ENCODE measurements at places on chromosomes 6 and 20.

GRCh38 chr6:7270320-7271204, 42.4 kb downstream of the SSR1 start:
- no peak for DNase-seq

GRCh38 chr6:39476151-39476550, 153.6 kb upstream of the KCNK16 start:
- no peak for DNase-seq

- no peak for DNase-seq
These were observed 237.2 kb upstream of the BMP2 start for GRCh38 chr20:6530254-6530653.

DNA sequence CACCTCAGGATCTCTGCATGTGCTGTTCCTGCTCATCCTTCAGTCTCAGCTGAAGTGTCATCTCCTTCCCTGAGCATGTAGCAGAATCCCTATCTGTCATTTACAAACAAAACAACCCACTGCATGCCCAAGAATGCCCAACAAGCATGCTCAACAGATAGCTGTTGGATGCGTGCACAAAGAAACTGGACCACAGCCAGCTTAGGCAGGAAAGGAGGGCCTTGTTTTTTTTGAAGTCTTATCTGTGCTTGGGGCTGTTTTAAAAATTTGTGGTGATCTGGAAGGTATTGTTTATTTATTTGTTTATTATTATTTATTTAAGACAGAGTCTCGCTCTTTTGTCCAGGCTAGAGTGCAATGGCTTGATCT, 18.5 kb upstream of the SLC16A10 start:
- DNase-seq, result no peak

DNA sequence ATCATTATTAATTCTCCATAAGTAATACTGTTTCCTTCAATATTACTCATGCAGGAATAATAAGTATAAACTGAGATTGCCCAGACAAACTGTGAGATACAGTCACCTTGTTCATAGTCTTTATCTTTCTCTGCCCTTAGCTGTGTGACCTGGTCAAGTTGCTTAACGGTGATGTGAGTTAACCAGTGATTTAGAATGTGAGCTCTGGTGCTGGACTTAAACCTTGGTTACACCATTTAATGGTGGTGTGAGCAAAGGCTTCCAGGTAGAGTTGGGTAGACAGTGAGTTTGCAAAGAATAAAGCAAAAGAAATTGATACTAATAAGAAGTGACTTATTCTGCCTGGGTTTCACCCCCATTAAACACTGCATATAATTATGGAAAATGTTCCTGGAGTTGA, 86.2 kb upstream of the DEFB112 start:
- DNase-seq, result no peak

DNA sequence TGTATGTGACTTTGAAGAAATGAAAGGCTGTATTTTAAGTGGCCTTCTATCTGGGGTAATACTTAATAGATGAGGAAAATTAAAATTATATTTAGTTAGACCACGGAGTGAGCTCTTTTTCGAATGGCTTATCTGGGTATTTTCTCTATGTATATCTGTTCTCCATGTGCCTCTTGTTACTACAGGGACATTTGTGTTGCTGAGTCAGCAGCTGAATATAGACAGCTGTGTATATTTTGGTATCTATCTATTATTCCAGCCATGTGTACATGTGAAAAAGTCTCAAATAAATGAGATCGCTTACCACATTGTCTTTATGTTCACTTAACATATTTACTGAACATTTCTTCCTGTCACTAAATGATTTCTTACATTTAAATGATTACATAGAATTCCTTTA, 57.2 kb downstream of the TMEM200A start:
- no peak for DNase-seq

DNA sequence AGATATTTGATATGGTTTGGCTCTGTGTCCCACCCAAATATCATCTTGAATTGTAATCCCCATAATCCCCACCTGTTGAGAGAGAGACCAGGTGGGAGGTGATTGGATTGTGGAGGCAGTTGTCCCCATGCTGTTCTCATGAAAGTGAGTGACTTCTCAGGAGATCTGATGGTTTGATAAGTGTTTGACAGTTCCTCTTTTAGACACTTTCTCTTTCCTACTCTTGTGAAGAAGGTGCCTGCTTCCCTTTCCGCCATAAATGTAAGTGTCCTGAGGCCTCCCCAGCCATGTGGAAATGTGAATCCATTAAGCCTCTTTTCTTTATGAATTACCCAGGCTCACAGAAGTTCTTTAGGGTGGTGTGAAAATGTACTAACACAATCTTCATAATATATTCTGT, 1404.0 kb upstream of the ADGRB3 start:
- DNase-seq, result no peak

GRCh38 chr20:63574829-63575743, 1.0 kb upstream of the HELZ2 start:
- no peak for DNase-seq

DNA sequence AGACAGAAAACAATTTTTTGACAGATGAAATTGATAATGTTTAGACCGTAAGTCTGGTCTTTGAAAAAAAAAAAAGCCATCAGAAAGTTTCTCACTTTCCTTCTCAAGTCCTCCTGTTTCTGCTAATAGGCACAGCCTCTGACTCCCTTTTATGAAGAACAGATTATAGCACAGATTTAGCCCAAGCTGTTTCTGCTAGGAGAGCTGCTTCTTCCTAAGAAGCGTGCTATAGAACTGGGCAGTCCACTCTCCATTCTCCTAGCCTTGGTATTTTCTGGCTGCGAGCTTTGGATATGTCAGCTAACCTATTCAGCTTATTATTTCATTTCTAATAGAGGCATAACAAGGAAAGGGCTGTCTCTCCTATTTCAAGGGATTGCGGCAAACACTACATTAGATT, 112.5 kb downstream of the SGK1 start:
- DNase-seq, result no peak

DNA sequence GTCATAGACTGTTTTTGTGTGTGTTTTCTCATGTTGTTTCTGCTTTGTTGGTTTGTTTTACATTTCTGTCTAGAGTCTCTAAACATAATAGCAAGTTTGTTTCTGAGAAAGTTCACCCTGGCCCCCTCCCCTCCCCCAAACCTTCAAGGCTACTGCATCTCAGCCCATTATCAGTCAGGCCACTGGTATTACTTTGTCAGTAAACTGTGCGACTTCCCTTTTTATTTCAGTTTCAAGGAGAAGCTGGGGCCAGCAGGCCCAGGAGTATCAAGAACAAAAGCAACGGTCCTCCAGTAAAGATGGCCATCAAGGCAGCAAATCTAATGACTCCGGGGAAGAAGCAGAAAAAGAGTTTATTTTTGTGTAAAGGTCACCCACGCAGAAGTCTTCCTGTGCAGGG, 32.8 kb upstream of the SCGN start:
- no peak for DNase-seq

- DNase-seq, result no peak
These were observed 26.5 kb downstream of the PTPRK start for GRCh38 chr6:128493877-128494276.
